Iris pigment epithelial cell (primary cell): ENCODE measurements at places on chromosomes 16 and 17.

DNA sequence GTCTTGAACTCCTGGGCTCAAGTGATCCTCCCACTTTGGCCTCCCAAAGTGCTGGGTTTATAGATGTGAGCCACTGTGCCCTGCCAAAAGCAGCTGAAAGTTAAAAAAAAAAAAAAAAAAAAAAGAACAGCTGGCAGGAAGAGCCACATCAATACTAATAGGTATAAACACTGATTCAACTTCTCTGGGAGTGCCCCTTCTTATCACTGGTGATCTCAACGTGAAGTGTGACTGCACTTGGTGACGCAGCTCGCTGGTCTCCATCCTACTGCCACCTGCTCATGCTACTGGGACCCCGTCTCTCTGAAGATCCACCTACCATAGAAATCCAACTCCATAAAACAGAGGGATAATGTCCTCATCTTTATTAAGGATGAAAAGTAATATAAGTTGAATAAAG is 40.8 kb downstream of the RNF157 start:
- DNase-seq: no peak

- DNase-seq: no peak
Measured at GRCh38 chr16:2005646-2006045, 4.0 kb downstream of the ZNF598 start.

DNA sequence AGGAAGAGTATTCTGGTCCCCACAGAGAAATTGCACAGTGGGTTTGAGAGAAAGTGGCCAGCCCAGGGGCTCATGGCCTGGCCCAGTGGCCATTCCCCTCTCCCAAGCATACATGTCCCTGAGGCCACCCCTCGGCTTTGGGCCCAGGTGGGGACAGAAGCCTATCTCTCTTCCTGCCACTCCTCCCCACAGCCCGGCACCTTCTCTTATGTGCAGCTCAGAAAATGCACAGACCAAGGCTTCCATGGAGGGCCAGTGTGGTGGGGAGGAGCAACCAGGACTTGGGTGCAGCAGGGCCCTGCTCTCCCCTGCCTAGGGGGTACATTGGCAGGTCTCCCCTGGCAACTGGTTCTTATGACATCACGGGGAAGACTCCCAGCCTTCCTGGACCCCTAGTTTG is at the start of gene C16orf90:
TSS of gene C16orf90 (minus strand) at position 314 of the 400 bp plus-strand sequence. CDS start at position 246, 68 bp downstream.
- no peak for DNase-seq

DNA sequence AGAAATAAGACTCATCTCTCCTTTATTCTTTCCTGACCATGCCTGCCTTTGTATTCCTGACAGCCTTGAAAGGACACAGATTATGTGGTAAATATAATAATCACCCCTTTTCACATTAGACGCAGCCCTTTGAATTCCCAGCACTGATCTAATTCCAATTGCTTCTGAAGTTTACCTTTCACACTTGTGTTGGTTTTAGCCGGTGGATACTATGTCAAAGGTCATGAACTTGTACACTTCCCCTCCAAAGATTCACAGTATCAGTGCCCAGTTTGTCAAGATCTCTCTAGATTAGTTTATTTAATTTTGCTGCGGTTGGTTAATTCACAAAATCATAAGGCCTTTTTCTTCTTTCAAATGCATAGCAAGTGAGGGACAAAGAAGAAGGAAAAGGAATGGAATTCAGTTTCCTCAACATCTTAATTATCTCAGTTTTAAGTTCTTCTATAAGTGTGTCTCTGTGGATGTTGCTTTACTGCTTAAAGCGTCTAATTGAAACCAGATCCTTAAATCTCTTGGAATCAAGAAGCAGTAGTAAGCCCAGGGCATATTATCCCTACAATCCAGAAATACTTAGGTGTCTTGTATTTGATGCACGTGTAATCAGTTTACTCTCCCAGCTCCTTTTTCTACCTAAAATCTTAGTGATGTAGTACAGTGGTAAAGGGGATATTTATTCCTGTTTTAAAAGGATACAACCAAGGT is 174.3 kb upstream of the TBX2 start:
- no peak for DNase-seq

- DNase-seq: peak; percentile 56
Measured at GRCh38 chr16:1823821-1824220, 2.8 kb downstream of the HAGH start.

- DNase-seq: no peak
Measured at GRCh38 chr17:48062273-48062672, 14.1 kb downstream of the NFE2L1 start.

GRCh38 chr17:55926276-55926990 is 175.6 kb downstream of the PCTP start:
- DNase-seq: no peak

DNA sequence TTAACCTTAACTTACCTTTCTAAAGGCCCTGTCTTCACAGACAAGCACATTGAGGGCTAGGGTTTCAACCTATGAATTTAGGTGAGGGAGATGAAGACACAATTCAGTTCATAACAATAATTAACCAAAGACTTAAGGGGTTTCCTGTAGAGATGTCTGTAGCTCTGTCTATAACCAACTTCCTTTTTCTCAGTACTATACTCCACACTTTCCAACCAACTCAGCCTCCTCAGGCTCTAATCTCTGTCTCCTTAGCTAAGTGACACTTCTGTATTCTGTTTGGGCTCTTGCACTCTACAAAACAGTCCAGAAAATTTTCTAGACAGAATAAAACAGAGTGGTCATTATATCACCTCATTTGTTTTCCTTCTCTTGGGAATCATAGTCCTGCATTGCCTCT is 25.8 kb downstream of the CAPNS2 start:
- no peak for DNase-seq

DNA sequence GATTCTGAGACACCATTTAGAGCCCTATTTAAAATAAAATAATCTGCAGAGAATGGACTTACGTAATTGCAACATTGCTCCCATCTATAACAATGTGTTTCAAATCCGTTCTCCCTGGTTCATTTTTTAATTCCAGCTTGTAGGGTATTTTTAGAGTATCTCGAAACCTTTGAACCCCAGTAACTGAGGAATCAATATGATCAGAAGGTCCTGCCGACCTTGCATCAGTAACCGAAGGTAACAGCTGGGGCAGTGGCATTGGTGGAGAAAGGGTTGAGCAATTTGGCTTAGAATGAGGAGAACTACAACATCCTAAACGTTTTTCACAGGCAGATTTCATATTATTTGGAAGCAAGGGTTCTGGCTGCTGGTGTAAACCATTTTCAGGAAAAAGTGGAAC is 49.3 kb downstream of the N4BP1 start:
- no peak for DNase-seq

- peak; percentile 79 for DNase-seq
Measured at GRCh38 chr17:37301288-37301687, 74.5 kb upstream of the C17orf78 start.

GRCh38 chr16:53014287-53014686 is 38.4 kb downstream of the CHD9NB start:
- DNase-seq: no peak
